Lung (tissue), 17 donors: ENCODE measurements at places on chromosomes 2 and 18.

GRCh38 chr2:16640867-16641266 is 24.8 kb downstream of the CYRIA start:
- DNase-seq, result no peak

GRCh38 chr2:101985101-101985792 is 6.5 kb upstream of the IL1R2 start:
- DNase-seq, result no peak

GRCh38 chr2:27441958-27442919 is at the start of gene KRTCAP3:
KRTCAP3 (plus strand) TSS chr2:27442381; CDS start chr2:27442413, 32 bp downstream.
- peak; percentile 57 for DNase-seq

DNA sequence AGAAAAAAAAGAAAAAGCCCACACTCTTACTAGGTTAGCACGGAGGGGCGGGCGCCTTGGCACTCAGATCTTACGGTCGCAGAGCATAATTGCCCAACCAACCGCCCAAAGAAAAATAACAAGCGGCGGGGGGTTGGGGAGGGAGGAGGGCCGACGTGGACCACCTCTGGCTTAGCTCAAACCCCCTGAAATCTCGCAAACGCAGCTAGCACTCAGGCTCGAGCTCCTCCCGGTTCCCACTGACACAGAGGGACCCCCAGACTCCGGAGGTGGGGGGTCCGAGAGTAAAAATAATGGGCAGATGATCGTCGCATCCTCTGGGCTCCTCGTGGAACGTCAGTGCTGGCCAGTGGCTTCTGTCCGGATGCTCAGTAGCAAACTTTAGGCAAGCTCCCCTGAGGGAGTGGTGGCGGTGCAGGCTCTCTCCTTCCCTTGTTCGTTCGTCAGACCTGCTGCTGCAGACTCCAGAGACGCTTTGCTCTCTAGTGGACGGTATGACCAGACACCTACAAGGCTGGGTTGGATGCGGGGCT is 12.0 kb downstream of the CATIP start:
- peak; percentile 62 for DNase-seq

- DNase-seq, result peak; percentile 55
These were observed 853 bp downstream of the GNAL start for GRCh38 chr18:11689669-11690565.
